ENCODE measurements at places on chromosomes 1 and 21.

DNA sequence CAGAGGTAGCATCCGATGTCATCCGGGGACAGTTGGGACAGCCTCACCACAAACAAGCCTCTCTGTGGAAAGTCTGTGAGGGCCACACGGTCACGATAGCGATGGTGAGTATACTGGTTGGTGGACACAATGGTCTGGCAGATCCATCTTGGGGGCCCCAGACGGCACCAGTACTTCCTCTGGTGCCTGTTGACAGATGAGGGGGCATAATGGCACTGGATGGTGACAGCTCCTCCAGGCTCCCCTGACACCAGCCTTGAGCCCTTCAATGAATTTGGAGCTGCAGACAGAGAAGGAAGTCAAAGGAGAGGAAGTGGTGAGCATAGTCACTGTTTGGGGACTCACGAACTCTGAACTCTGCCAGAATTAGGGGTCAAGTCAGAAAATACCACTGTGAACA lies 8.0 kb downstream of the FCAMR start:
- no peak for DNase-seq

GRCh38 chr21:15566703-15567102 lies 163.1 kb upstream of the USP25 start:
- DNase-seq: no peak

- no peak for DNase-seq
These were observed 4.1 kb upstream of the AHCYL1 start for GRCh38 chr1:109980324-109981003.

DNA sequence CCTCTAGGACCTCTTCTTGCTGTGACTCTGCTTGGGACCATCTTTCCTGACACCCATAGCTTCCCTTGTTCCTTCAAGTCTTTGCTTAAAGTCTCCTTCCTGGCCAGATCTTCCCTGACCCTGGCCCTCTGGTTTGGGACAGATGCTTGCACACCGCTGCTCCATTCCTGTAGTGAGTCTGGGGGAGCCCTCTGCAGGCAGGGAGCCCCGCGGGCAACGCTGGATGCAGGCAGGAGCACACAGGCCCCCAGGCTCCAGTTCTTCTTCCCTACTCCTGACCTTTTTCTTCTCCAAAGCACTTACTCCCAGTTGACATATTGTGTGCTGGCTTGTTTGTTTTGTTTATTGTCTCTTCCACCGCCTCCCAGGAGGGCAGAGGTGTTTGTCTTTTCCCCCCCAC lies 413.4 kb downstream of the CAMTA1 start:
- DNase-seq: no peak

- DNase-seq: no peak
These were observed 385.3 kb downstream of the SETD4 start for GRCh38 chr21:35674895-35675470.

DNA sequence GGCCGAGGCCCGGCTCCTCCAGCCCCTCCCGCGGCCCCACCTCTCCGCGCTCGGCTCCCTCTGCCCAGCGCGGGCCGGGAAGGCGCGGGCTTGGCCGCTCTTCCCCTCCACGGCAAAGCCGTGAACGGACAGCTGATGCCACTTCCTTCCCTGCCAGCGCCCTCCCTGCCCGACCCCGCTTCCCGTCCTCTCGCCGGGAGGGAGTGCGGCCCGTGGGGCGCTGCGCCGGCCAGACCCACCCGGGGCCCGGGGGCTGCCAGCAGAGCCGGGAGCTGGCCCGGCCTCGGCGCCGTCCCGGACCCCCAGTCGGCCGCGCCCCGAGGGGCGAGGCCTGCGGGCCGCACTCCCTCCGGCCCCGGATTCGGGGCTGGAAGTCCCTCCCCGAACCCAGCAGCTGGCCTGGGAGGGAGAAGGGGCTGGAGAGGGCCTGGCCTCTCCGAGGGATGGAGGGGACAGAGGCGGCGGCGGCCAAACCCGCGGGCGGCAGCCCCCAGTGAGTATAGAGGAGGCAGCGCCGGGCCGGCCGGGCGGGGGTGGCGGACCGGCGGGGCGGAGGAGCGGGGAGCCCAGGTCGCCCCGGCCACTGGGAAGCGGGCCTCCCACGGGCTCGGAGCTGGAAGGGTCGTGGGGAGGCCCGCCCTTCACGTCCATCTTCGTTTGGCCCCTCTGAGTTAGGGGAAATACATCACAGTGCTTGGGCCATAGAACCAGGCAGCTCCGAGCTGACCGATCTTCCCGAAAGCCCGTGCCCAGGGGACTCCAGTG lies at the start of gene KIAA1614:
KIAA1614 (plus strand) TSS at position 97 of the 765 bp plus-strand sequence; CDS start at position 444, 347 bp downstream.
- no peak for DNase-seq

DNA sequence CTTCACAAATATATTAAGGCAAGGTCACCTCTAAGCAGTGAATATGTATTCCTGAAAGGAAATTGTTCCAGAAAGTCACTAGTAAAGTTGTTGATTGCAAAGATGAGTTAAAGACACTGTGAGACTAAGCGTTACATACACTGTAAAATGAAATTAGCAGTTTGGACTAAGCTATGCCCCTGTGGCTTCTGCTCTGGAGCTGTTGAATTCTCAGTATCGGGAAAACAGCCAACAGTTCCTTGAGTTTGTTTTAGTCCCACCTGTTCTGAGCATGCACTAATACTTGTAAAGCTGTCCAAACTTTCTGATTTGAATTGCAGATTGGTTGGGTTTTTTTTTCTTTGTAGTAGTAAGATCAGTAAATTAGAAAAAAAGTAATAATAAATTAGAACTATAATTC lies 21.0 kb downstream of the ANGPTL1 start:
- no peak for DNase-seq

DNA sequence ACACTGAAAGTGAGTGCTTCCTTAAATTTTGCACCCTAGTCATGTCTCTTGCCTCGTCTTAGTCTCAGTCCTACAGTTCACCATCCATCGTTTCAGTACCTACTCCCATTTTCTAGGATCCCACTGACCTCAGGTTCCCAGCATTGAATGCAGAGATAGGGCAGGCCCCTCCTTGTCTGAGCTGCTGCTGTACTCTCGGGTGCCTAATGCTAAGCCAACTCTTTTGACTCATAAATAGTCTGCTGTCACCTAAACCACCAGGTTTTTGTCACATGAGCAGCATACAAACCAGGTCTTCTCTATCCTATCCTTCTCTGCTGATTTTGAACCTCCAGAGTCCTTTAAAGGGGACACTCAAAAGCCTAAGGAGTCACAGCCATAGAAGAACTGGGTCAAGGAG lies 3.0 kb downstream of the ARHGAP30 start:
- no peak for DNase-seq
